ENCODE measurements at places on chromosomes 1 and 21.

- DNase-seq: no peak
Measured at GRCh38 chr21:34959607-34960006, 89.5 kb downstream of the RUNX1 start.

- DNase-seq: no peak
Measured at GRCh38 chr1:54110996-54111395, 41.8 kb downstream of the CDCP2 start.

DNA sequence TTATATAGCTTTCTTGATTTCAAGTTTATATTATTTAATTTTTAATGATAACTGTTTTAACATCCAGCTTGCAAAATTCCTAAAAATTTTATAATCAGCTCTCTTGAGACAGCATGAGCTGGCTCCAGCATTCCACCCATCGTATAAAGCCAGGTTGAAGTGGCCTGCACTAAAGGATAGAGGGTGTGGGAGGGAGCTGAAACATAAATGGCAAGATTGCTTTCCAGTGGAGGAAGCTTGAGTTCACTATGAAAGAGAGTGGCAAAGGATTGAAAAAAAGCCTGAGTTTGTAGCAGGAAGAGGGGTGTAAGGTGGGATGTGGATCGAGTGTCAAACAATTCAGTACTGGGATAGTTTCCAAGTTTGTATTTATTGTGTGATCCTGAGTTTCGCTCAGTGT lies 48.5 kb upstream of the ZNF644 start:
- DNase-seq: no peak

DNA sequence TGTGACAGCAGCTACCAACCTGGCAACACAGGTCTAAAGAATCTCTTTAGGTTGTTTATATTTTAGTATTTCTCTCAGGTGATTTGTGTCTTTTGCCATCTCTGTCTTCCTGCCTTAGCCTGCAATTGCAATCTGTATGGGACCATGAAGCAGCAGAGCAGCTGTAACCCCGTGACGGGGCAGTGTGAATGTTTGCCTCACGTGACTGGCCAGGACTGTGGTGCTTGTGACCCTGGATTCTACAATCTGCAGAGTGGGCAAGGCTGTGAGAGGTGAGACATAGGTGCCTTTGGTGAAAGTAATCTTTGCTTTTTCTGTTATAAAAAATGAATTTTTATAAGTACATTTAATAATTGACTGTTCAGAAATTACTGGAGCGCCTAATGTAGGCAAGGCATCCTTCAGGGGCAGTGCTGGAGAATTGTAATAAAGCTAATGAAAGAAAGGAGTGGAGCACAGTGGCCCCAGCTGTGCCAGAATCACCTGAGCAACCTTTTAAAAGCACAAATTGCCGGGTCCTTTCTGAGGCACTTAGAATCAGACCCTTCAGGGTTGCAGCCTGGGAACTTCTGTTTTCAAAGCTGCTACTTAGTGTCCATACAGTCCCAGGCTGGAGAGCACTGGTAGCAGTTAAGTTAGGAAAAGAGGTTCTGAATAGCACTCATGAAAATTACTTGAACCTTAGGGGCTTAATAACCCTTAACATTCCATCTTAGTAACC lies 60.6 kb upstream of the LAMC2 start:
- no peak for DNase-seq

- no peak for DNase-seq
Measured at GRCh38 chr1:230365723-230366307, 60.3 kb downstream of the PGBD5 start.

DNA sequence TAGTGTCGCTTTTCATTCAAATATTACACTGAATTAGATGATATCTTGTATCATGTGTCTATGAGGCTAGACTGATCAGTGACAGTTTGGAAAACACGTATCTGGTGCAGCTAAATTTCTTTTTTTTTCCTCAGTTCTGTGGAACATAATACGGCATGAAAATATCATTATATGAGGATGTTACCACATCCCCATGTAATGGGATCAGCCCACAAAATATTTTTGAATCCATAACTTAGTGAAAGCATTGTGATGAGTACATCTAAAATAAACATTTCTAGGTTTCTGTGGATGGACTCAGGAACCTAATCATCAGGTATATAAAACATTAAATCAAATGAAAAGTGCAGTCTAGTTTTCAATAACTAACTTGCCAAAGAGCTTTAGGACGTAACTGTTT lies 356.3 kb downstream of the USP25 start:
- DNase-seq: no peak

DNA sequence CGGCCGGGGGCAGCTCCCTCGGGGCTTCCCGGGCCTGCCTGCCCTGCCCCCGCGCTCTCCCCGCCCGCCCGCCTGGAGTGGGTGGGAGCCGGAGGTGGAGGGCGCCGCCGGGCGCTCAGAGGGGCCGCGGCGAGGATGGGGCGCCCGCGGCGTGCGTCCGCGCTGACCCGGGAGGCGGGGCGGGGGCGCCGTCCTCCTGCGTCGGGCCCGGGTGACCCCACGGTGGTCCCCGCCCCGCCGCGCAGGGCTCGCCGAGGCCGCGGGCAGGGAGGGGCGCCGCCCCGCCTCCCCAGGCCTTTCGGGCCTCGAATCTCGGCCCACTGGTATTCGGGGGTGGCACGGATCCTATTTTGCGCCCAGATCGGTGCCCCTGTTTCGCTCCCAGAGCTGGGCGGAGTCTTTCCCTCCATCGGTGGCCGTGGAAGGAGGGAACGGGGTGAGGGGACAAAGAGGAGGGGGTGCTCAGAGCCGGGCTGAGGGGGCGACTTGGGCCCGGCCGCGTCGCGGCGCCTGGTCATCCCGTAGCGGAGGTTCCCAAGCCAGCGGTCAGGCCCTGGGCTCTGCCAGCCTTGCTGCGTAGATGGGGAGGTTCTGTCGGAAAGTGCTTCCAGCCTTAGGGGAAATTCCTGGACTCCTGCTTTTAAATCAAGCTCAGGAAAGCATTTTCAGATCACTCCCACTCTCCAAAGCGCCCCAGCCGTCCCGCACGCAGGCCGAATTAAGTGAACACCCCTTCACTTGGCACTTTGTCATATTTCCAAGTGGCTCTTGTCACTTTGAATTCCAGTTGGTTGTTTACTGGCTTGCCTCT lies 545 bp downstream of the PATJ start:
- no peak for DNase-seq

DNA sequence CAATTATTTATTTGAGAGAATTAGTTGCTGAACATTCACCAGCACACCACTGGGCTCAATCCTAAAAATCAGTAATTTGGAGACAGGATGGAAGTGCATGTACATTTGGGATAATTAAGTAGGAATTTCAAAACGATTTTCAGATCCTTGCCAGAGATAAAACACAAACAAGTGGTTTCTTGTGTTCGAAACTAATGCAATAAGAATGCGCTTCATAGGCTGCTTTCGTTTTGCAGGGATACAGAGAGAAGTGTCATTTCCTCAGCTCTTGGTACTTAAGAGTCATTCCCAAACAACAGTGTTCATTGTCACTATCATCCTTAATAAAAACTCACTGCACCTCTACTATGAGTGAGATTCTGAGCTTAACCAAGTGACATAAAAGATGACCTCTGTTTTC lies 20.6 kb upstream of the USP24 start:
- no peak for DNase-seq

DNA sequence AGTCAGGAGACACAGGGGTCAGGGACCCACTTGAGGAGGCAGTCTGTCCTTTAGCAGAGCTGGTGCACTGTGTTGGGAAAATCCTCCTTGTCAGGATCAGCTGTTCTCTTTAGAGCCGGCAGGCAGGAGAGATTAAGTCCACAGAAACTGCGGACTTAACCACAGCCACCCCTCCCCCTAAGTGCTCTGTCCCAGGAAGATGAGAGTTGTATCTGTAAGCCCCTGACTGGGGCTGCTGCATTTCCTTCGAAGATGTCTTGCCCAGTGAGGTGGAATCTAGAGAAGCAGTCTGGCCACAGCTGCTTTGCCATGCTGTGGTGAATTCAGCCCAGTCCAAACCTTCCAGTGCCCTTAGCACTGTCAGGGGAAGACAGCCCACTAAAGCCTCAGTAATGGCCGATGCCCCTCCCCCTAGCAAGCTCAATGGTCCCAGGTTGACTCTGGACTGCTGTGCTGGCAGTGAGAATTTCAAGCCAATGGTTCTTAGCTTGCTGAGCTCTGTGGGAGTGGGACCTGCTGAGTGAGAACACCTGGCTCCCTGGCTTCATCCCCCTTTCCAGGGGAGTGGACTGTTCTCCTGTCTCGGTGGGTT lies 172.8 kb downstream of the ST6GALNAC3 start:
- DNase-seq: no peak

DNA sequence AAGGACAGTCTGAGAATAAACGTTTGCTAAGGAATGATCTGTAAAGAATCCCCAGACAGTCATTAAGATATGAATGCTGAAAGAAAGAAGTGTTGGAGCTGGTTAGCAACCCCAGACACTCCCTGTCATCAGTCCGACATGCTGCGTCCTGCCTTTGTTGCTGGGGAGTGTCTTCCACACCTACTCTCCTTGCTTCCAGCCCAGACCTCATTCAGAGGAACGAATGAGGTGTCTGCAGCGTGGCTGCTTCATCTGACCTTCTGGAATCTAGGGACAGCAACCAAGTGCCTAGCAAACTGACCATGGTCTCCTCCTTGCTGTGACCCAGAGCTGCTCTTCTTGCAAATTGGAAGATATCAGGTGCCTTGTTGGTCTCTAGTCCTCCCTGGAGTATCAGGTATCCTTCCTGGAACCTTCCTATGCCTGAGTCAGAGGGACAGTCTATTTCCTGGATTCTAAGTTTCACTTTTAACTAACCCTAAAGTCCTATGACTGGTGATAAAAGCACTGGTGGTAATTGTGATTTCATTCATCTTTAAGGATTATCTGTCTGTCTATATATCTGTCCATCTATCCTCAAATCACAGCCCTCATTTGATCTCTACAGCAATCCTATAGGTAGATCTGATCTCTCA lies 45.3 kb downstream of the NFASC start:
- no peak for DNase-seq

GRCh38 chr1:198929961-198930599 lies 291.2 kb downstream of the PTPRC start:
- DNase-seq: peak; percentile 71

DNA sequence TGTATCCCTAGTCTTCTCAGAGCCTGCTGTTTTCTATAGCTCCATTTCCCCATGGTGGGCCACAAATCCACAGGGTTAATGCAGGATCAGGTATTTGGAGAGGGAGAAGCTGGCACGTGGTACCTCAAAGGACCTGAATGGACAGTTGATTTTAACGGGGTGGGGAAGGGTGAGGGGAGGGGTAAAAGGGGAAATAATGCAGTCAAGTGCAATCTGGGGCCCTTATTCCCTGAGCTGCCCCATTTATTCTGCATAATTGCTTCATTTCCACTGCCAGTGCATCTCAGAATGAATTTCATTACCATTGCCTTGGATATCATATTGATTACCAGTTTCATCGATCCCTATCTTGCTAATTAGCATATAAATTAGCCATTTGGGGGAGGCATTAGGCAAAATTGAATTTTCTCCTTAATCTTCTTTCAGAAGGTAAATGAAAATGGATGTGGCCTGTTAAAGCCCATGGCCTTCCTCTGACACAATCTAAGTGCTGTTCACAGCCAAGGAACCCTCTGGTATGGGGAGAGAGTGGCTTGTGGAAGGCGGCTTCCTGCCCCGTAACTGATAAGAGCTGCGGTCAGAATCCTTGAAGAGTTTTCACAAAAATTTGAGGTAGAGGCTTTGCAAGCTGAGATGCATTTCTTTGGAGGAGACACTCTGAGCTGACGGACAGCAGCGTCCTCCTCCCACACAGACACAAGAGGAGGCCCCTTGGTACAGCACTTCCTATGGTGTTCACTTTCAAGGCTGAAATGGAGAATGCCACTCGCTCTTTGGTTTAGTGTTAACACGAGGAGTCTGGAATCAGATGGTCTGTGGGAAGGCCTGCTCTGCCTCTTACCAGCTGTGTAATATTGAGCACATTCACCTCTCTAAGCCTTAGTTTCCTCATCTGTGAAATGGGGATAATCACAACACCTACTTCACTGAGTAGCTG lies 34.4 kb downstream of the PHC2 start:
- DNase-seq: no peak

All from CD8-positive, alpha-beta T cell (primary cell).